Activated T-cell treated with anti-CD3 and anti-CD28 coated beads, Interleukin-2, amount 50 U/mL, for 48 hours (primary cell): ENCODE measurements at places on chromosomes 1 and 21.

DNA sequence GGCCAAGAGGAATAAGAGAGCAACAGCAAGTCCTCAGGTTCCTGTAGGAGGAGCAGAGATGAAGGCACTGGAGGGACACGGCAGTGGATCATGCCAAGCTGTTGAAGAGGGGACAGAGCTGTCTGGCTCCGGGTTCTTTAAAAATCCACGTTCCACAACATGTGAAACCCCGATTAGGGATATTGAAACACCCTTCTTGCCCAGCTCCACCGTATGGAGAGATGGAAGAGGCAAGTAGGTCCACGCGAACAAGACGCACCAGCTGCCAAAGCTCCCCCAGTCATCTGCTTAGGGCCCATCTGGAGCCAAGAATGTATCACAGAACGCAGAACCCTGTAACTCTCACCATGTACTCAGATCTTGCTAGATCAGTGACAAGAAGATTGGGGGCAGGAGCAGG lies 3.9 kb downstream of the C1orf198 start:
- no peak for DNase-seq

DNA sequence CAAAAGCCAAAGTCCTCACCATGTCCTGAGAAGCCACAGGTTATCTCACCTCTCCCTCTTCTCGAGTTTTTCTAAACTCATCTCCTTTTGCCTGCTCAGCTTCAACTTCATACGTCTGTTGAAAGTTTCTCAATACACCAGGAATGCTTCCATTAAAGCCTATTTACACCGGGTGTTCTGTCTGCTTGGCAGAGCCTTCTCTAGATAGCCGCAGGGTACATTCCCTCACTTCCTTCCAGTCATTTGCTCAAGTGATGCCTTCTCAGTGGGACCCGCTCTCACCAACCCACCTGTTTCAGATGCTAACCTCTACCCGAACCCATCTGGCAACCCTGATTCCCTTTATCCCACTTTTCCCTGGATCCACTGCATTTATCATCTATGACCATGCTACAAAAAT lies 257.0 kb upstream of the ADGRL2 start:
- no peak for DNase-seq

GRCh38 chr1:101245246-101245927 lies 8.6 kb downstream of the S1PR1 start:
- no peak for DNase-seq

GRCh38 chr21:42733874-42734273 lies 80.5 kb downstream of the PDE9A start:
- DNase-seq, result no peak

DNA sequence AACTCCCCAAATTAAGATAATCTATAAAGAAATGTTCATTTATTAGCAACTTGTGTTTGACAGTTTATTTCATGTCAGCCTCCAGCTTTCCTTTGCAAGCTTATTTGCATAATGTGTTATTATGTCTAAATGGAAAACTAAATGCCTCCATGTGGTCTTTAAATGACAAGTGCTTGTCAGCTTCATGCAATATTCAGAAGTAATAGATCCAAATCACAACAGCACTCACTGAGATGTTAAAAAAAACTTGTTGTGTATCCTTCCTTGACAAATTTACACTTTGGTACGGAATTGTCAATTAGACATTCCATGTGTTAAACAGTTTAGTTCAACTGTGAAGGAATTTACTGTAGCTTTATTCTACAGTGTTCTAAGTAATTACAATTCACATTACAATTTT lies 124.4 kb upstream of the PTBP2 start:
- DNase-seq, result no peak
